ENCODE measurements at places on chromosomes 2 and 18.

DNA sequence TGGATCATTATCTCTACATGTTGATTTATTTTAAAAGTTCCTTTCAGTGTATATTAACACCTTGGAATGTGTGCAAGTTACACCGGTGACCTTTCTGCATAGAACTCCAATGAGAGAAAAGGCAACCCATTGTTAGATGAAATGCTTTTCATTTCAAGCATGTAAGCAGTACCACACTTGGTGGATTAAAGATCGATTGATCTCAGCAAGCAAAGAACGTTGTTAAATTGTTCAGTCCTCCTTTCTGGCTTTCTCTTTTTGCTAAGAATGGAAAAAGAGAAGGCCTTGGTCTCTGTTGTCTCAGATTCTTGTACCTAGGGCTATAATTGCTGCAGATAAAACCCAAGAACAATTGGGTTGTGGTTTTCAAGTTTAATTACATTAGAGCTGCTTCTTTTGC, 843.0 kb downstream of the DPP10 start:
- no peak for DNase-seq

GRCh38 chr2:212912445-212913103, 238.8 kb downstream of the IKZF2 start:
- DNase-seq, result peak; percentile 15

GRCh38 chr2:39281391-39281790, 37.6 kb upstream of the CDKL4 start:
- no peak for DNase-seq

DNA sequence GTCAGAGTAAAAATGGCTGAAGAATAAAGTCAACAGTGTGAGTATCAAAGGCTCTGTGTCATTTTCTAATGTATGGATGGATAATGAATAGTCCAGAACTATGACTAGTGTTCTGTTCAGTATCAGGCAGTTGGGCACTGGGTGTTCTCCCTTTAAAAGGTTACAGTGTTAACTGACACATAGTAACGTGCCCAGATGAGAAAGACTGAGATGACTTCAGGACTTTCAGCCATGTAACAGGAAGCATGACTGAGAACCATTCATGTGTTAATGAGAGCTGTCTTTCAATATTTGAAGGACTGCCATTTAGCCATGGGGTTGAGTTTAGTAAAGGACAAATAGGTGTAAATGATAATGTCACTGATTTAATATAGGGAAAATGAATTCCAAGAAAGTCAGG, 187.1 kb downstream of the GULP1 start:
- DNase-seq, result no peak

DNA sequence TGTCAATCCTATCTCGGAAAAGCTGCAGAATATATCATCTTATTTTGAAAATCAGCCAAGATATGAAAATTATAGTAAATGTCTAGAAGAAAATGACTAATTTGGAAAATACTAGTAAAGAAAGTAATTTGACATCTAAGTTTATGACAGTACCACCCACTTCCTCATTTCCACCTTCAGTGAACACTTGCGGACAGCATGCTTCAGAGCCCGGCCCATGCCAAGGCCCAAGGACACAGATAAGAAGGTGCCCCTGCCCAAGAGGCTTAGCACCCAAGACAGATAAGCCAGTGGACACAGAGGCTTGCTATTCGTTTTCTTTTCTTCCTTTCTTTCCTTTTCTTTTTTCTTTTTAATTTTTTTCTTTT, 4.8 kb upstream of the KCNG2 start:
- DNase-seq, result no peak

DNA sequence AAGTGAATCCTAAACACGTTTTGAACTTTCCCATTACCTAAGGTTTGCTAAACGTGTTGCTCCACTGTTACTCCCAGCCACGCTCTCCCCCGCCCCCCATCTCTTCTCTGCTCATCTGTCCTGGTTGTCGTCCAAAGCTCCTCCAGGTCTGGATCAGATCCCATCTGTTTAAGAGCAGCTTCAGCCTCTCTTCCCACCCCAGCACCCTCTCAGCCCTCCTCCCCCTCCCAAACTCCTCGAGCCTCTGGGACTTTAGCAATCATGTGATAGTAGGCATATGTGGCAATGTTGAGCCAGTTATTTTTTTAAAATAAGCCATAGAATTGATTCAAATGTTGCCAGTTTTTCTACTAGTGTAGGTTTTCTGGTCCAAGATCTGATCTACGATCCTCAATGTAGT, 20.0 kb upstream of the LPIN1 start:
- no peak for DNase-seq

GRCh38 chr2:1561259-1561658, 148.0 kb downstream of the TPO start:
- no peak for DNase-seq

DNA sequence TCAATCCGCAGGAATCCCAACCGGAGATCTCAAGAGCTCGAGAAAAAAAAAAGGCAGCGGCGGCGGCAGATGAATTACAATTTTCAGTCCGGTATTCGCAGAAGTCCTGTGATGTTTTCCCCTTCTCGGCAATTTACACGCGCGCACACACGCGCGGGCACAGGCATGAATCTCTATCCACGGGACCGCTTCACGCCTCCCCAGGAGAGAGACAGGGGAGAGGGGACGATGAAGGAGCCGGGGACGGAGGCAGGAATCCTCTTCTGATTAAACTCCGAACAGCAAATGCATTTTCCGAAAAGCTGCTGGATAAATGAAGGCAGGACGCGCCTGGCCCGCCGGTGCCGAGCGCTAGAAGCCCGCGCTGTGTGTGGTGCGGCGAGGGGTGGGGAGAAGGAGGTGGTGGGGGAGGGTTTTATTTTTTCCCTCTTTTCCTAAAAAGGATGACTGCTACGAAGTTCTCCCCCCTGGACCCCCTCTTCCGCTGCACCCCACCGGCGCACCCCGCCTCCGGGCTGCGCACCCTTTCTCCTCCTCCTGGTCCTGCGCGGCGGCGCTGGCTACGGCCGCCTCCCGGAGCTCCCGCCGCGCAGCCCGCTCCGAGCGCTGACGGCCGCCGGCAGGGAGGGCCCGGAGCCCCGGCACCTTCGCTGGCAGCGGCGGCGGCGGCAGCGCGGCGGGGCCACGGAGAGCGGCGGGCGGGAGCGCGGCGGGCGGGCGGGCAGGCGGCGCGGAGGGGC, at the start of gene BCL2:
BCL2 (minus strand) TSS at position 387 of the 740 bp plus-strand sequence.
- no peak for DNase-seq

Data from HTR-8/SVneo (cell line).